ENCODE measurements at places on chromosomes 6 and 20.

DNA sequence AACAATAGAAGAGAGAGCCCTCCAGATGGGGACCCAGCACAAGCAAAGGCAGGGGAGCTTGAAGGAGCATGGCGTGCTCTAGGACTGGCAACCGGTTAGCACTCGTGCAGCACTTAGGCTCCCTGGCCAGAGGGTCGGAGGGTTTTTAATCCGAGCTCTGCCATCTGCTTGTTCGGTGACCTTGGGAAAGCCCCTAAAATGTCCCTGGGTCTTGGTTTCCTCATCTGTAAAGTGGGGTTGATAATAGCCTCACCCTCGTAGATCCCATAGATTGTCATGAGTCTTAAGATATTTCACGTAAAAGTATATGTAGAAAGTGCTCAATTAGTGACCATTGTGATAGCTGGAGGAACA is 16.6 kb upstream of the HCK start:
- DNase-seq: no peak

GRCh38 chr20:49712996-49713752 is 504 bp downstream of the B4GALT5 start:
- DNase-seq: peak; percentile 74

- DNase-seq: no peak
These were observed 82.2 kb downstream of the TIAM2 start for GRCh38 chr6:155077331-155077730.

GRCh38 chr6:24933868-24934401 is 1.8 kb downstream of the RIPOR2 start:
- peak; percentile 32 for DNase-seq

DNA sequence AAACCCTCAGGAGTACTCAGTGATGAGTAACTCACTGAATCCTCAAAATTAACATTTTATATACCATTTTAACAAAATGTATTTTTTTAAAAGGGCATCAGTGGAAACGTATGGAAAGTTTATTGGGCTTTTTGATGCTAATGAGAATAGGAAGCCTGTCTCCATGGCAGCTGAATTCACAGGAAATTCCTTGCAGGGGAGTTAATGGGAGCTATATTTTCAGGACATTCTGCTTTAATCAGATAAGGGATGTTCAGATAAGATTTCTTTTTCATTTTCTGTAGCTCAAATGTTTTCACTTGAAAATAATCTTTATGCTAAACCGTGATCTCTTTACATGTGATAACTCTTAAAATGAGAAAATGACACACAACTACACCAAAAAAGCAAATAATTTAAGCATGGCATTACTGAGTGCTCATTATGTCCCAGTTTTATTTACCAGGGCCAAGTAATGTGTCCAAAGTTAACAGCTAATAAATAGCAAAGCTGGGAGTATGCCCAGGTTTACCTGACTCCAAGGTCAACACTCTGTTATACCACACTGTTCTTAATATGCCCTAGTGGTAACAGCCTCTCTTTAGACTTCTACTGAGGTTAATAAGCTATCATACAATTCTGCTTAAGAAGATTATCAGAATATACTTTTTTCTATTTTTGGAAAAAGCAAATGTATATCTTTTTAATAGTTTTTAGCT is 348.1 kb downstream of the GRIK2 start:
- DNase-seq: peak; percentile 39

GRCh38 chr20:48017509-48017908 is 232.2 kb upstream of the SULF2 start:
- no peak for DNase-seq

DNA sequence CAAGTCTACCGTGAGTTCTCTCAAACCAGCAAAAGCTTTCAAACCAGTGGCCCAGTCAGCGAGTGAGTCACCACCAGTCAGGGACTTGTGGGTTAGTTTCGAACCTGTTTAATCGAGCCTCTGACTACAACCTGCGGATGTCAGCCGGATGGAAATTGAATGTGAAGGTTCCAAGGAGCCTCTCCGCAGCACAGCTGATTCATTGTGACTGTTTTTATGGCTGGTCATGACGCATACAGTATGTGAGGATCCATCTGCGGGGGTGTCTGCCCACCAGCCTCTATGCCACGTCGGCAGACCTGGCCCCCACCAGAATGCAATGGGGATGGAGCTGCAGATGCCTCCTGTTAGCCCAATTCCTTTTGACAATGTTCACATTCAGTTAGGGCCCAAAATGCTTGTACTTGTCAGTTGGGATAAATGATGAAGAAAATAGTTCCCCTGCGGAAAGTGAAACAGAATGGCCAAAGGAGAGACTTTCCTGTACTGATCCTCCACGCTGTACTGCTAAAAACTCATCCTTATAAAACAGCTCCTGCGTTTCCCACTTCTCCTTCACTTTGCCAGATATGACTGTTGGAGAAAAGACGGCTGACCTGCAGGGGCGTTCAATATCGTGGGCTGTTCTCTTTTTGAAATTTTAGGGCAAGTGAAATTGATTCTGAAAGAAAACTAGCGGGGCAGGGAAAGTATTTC is 206.6 kb downstream of the TFAP2B start:
- DNase-seq: no peak
